ENCODE measurements at places on chromosomes 2 and 18.
A peak's percentile ranks its signal among the peaks of the same experiment; 100 is the strongest.

DNA sequence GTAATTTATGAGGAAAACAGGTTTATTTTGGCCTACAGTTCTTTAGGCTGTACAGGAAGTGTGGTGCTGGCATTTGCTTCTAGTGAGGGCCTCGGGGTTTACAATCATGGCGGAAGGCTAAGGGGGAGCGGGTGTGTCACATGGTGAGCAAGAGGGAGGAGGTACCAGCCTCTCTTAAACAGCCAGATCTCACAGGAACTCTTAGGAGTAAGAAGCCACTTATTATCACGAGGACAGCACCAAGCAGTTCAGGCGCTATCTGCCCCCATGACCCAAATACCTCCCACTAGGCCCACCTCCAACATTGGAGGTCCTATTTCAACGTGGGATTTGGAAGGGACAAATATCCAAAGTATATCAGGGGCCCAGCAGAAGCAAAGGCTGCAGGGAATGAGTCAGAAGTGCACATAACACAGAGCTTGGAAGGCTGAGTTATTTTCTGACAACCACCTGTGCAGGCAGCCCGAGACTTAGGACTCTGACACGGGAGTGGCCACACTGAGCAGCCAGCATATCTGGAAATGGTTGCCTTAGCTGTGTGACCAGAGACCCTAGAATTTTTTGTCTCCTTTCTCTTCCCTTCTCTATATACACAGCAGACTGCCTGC, 170.9 kb downstream of the PRPF40A start:
- peak; percentile 36 for DNase-seq

- no peak for DNase-seq
These were observed 74.7 kb downstream of the ZEB2 start for GRCh38 chr2:144445196-144445595.

GRCh38 chr2:70124983-70125480, 37.8 kb downstream of the PCBP1 start:
- peak; percentile 63 for DNase-seq

DNA sequence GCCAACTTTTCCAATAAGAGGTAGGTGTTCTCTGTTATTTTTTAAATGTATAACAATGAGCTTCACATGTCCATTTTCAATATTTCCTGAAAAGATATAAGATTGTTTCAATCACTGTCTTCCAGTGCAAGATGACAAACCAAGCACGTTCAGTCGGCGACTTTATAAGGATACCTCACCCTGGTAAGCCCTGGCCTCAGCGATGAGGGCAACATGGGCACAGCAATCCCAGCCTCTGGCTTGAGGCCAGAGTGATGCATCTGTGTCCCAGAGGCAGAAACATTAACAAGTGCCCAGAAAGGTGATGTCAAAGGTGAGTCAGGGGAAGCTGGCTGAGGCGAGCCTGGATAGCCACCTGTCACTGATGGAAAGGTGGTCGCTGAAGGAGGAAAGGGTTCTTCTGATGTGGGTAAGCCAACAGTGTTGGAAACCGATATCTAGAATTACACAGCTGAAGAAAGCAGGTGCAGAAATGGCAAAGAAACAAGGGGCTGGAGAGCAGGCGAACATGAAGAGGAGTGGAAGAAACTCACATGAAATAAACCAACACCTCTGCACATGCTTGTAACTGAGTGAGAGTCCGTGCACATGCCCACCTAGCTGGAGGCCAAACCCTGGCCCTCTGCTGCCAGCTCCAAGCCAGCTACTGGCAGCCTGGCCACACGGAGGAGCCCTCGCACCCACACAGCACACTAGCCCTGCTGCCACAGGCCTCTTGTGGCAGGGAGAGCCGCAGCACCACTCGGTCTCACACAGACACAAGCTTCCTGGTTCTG, 65.5 kb downstream of the FBXO15 start:
- DNase-seq = peak; percentile 57

- DNase-seq = peak; percentile 75
These were observed 749 bp downstream of the STK25 start for GRCh38 chr2:241507430-241508239.

DNA sequence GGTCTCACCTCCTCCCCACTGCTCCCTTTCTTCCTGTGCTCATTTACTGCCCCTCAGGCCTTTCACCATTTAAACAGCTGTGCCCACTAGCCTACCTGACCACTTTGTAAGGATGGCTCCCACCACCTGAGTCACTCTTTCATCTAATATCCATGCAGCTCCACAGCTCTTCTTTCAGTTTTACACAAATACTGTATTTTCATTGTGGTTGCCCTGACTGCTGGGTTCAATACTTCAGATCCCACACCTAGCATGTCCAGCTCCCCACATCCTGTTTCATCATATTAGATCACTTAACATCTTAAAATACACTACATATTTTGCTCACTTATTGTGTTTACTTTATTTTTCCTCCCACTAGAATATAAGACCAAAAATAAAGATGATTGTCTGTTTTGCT, 1110.6 kb downstream of the TSN start:
- no peak for DNase-seq

DNA sequence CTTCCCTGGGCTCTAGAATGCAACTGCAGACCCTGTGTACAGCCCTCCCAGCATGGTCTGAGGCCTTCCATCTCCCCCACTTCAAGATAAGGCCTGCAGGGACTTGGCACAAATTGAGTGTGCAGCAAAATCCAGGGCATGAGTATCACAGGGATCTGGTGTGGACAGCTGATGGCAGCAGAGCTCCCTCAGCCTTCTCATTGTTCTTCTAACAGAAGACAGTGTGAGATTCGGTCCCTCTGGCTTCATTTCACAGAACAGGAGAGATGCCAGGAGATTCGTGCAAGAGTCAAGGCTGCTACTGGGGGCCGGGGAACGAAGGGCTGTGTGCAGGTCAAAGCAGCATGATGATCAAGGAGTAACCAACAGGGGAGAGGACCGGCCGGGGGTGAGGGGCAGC, 85.8 kb downstream of the UXS1 start:
- peak; percentile 34 for DNase-seq

GRCh38 chr2:58769864-58770234, 528.7 kb upstream of the FANCL start:
- DNase-seq = no peak
